ENCODE measurements at places on chromosomes 7 and 10.

GRCh38 chr10:71684356-71685173, 35.0 kb downstream of the C10orf105 start:
- no peak for DNase-seq

GRCh38 chr7:8261711-8262695, at the start of gene ICA1:
Gene ICA1 (minus strand): TSS chr7:8262167. CDS start chr7:8235926, 26,241 bp downstream.
- peak; percentile 80 for DNase-seq

DNA sequence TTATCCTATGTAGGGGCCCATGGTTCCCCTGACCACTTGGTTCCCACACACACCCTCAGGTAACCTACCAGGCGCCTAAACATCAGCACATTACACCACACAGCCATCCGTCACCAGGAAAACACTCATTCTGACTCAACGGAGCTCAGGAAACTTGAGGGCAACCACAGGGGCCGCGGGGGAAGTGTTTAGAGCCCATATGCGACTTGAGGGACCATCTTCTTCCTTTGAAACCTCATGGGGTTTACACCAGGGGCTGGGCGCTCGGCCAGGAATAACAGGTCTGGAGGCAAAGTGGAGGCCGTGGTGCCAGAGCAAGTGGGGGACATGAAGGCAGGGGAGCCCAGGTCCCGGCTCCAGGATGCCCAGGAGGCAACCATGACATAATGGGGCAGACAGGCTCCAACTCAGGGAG, 1.5 kb downstream of the STX1A start:
- no peak for DNase-seq

- no peak for DNase-seq
Measured at GRCh38 chr10:97534746-97535367, 36.1 kb downstream of the UBTD1 start.

DNA sequence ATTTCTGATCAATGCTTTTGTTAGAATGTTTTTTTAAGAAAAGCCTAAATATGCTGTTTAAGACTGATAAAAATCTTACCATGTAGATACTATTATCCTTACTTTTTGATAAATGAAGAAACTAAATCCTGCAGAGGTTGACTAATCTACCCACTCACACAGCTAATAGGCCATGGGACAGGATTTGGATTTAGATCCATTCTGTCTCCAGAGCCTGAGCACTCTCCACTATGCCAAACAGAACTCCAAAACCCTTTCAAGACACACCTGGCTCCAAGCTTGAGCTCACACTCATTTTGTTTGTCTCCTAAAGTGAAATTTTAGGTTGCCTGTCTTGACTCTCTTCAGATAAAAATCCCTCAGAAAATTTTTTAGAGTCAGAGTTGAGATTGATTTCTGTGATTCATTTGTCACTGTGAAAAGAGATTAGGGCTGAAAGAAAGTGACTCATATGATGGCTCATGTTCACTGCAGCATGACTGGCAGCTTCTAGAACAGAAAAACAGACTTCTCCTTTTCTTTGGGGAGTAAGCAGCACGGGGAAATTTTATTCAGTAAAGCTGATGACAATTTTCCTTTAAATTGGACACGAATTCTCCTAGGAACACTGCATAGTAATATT, 132.3 kb upstream of the POT1 start:
- no peak for DNase-seq

GRCh38 chr10:44307691-44308090, 77.2 kb downstream of the CXCL12 start:
- no peak for DNase-seq

DNA sequence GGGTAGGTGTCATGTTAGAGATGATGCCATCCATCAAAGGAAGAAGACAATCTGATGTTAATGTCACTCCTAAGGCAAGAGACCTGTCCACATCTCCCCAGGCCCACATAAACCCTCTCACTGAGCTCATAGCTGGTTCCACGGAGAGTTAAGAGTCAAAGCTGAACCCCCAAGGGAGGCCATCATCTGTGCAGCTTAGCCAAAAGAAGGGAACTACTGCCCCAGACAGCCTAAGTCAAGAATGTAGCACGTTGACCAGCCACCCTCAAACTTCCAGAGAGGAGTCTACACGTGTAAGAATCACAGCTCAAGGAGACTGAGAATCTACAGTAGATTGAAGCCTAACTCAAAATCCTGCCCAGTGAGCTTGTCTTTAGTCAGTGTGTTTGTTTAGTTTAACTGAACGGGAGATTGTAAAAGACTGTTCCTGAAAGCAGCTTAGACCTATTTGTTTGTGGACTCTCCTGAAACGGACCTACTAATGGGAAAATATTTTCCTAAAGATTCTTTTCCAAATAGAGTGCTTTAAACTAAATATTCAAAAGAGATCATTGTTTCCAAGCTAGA, 192.7 kb upstream of the NFE2L3 start:
- no peak for DNase-seq

DNA sequence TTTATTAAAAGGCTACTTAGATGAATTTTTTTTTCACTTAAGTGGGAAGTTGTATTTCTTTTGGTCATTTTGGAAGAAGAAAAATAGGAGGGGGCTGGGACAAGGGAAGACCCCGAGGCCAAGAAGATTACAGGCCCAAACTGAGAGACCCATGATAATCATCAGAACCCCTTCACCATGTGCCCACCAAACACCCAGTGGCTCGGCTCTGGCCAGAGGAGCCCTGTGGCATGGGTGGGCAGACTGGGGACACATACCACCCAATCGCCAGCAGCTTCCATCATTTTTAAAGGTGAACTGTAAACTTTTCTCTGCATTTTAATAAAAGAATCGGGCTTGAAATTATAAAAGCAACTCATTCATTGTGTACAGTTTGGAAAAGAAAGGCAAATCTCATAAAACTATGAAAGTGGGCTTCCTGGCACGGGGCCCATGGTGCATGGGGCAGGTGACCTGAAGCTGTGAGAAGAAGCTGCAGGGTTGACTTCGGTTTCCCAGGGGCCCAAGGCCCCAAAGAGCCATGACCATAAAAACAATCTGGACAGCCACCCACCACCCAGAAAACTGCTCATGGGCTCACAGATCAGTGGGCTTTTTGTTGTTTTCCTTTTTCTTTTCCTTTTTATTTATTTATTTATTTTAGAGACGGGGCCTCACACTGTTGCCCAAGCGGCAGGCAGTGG, 29.4 kb upstream of the RET start:
- DNase-seq, result no peak

DNA sequence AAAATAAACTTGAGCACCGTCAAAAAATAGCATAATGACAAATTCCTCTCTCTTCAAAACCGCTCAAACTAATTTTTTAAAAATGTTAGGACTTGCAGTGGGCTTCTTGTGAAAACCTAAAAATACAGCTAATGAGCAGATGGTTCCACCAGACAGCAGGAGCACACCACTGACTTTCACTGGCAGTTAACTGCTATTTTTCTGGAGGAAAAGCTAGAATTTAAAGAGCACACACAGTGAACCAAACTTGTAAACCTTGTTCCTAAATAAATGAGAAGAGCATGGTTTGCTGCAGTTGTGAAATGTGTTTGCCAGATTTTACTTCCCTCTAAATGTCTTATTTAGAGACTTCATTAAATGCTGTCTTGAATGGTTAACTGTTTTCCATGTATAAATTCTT, 143.9 kb downstream of the RAPGEF5 start:
- DNase-seq, result no peak

DNA sequence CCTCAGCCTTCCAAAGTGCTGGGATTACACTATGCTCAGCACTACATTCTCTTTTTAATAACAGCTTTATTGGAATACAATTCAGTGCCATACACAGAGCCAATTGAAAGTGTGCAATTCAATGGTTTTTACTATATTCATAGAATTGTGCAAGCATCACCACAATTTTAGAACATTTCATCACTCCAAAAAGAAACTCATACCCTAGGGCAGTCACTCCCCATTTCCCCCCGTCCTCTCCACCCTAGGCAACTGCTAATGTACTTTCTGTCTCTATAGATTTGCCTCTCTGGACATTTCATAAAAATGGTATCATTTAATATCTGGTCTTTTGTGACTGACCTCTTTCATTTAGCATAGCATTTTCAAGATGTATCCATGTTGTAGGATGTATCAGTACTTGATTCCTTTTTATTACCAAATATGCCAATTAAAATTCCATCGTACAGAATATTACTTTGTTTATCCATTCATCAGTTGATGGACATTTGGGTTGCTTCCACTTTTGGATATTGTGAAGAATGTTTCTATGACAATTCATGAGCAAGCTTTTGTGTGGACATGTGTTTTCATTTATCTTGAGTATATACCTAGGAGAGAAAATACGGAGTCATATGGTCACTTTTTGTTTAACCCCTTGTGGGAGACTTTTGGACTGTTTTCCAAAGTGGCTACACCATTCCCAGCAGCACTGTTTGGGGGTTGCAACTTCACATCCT, 6.3 kb upstream of the XPNPEP1 start:
- DNase-seq, result no peak

GRCh38 chr10:70558295-70558694, 44.2 kb downstream of the PRF1 start:
- DNase-seq, result no peak

DNA sequence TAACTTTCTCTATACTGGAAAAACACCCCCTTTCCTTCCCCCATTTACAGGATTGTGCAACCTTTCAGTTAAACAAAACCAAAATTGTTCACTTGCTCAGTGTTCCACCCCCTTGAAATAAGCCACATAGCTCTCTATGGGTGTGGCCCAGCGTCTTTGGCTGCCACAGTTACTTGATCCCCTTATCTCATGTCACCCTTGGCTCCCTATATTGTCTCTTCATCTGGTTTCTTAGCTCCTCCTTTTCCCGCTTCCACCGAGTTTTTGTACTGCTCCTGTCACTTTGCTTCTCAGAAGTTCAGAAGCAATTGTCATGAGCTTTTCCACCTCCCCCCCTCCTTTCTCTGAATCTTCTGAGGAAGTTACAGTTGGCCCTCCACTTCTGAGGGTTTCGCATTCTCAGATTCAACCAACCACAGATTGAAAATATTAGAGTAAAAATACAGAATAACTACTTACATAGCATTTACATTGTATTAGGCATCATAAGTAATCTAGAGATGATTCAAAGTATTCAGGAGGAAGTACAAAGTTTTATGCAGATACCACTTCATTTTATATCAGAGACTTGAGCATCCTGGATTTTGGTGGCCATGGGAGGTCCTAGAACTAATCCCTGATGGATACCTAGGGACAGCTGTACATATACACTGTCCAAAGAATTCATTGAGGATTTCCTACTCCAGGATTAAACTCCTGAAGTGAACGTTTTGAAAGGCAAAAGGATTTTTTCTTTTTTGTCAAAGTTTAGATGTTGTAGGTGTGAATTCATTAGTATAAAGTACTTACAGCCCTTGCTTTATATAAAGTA, 60.4 kb downstream of the ADD3 start:
- DNase-seq, result peak; percentile 65

- no peak for DNase-seq
Measured at GRCh38 chr7:32506266-32507054, 11.2 kb downstream of the AVL9 start.

All from Right ventricle myocardium superior (tissue), 1 donor.